RKO (cell line): ENCODE measurements at places on chromosomes 16 and 17.

DNA sequence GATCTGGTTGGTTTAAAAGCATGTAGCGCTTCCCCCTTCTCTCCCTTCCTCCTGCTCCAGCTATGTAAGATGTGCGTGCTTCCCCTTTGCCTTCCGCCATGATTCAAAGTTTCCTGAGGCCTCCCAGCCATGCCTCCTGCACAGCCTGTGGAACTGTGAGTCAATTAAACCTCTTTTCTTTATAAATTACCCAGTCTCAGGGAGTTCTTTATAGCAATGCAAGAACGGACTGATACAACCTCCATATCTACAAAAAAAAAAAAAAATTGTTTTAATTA, 16.6 kb upstream of the PDXDC1 start:
- no peak for DNase-seq

DNA sequence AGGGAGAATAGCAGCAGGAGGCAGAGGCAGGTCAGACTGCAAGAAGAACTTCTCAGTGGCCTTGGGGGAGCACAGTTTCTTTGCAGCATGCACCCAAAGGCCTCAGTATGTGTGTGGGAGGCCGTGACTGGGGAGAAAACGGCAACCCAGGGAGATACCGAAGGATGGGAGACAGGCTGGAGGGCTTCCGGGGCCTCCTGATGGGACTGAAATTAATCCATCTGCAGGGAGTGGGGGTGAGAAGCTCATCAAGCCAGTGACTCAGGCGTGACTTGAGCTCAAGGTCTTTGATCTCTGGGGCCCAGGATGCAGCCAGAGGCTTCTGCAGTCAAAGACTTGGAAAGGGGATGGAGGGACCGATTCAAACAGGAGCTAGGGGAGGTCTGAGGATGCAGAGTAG, 5.1 kb upstream of the C17orf113 start:
- DNase-seq: peak; percentile 65

GRCh38 chr16:80989801-80990200, 16.9 kb downstream of the CMC2 start:
- no peak for DNase-seq

DNA sequence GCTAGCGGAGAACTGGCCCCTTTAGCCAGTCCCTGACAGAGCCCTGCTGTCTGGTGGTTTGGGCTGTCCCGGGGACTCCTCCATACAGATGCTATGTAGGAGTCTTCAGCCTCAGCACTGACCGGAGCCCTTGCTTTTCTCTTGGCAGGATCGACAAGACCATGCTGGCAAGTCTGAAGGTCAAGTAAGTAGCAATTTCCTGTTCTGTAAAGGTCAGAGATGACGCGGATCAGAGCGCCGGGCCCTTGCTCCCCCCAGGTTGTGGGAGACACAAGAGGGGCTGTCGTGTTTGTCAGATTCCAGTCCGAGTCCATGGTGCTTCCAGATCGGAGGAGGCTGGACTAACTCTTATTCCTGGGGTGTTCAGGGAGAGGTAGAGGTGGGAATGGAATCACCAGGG, 4.1 kb downstream of the RAP1GAP2 start:
- DNase-seq: no peak

DNA sequence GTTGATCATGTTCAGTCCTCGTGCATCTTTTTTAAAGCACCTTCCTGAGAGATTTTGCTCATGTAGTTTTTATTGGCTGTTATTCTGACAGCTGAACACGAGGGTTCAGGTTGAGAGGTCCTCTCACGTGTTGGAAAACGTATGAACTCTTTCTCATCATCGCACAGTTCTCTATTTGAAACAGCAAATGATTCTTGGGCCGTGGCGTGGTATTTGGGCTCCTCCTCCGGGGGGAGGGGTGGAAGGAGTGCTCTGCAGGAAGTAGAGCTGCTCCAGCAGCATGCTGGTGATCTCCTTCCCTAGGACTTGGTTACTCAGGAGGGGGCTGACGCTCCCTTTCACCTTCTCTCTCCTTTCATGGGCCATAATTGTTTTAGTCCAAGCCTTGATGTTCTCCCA, 70.4 kb downstream of the KSR1 start:
- DNase-seq: no peak

DNA sequence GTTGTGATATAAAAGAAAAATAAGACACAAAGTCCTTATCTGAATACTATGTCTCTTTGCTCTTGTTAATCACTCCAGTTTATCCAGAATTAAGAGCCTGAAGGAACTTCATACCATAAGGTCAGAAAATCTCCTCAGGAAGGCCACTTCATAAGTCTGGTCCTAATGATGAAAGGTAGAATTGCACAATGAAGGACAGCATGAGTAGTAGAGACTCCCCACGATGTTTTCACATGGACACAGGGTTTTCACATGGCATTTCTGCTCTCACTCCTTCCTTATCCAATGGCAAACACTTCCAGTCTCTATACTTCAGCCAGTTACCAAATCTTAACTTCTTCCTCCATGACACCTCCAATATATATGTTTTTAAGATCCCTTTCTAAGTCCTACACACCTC, 10.2 kb upstream of the C17orf78 start:
- no peak for DNase-seq

- DNase-seq: no peak
Measured at GRCh38 chr17:55546991-55547664, 35.9 kb upstream of the SMIM36 start.
